ENCODE measurements at places on chromosomes 11 and 22.

DNA sequence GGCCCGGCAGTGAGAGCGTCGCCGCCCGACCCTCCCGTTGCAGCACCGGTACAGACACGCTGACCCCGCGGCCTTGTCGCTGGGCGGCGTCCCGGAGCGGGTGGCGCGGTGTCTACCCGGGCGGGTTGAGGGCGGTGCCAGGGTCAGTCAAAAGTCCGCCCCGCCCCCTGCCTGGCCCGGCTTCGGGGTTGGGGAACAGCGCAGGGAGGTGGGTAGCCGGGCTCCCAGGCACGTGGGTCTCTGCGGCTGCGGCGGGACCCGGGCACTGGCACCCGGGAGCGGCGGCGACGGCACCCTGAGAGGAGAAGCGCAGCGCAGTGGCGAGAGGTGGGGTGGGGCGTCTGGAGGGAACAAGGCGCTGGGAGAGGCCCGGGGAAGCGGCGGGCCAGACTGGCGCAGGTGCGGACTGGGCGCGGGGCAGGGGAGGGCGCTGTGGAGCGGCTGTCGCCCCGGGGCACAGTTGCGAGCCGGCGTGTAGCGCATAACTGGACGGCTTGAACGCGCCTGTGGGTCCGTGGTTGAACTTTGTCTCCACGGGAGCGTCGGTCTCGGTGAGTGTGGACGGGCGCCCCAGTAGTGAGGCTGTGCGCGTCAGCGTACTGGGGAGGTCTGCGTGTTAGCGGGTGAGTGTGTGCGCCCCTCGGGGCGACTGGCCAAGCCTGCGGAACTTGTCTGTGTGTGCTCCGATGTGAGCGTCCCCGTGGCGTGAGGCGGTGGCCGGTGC is at the start of gene P2RY2:
Gene P2RY2 (plus strand): TSS at position 176 of the 724 bp plus-strand sequence. CDS start 15,879 bp downstream, outside the sequence.
- DNase-seq = peak; percentile 30

- no peak for DNase-seq
These were observed 61.2 kb downstream of the CLPB start for GRCh38 chr11:72373163-72373562.

DNA sequence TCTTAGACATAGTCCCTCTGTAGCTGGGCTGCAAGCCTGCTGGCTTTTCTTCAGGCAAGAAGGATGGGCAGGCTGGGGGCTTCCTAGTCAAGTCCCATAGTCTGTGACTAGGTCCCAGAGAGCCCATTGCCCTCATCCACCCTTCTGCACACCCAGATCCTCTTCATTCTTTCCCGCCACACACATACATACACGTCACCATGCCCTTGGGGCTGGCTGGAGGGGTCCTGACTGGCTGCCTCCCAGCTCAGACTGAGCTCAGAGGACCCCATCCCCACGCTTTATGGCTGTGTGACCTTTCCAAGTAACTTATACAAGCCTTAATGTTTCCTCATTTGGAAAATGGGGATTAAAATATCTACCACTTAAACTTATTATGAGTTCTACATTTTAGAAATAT is 13.5 kb upstream of the PPFIBP2 start:
- no peak for DNase-seq

- no peak for DNase-seq
These were observed 292.8 kb upstream of the SYN3 start for GRCh38 chr22:33350961-33351360.

- peak; percentile 66 for DNase-seq
These were observed 49.9 kb downstream of the STIM1 start for GRCh38 chr11:3905080-3905953.

GRCh38 chr11:116500947-116501602 is 271.7 kb downstream of the BUD13 start:
- no peak for DNase-seq

- DNase-seq = no peak
These were observed 115.9 kb downstream of the NAV2 start for GRCh38 chr11:19828382-19829108.

- DNase-seq = no peak
These were observed 168.2 kb downstream of the ETS1 start for GRCh38 chr11:128419012-128419767.

DNA sequence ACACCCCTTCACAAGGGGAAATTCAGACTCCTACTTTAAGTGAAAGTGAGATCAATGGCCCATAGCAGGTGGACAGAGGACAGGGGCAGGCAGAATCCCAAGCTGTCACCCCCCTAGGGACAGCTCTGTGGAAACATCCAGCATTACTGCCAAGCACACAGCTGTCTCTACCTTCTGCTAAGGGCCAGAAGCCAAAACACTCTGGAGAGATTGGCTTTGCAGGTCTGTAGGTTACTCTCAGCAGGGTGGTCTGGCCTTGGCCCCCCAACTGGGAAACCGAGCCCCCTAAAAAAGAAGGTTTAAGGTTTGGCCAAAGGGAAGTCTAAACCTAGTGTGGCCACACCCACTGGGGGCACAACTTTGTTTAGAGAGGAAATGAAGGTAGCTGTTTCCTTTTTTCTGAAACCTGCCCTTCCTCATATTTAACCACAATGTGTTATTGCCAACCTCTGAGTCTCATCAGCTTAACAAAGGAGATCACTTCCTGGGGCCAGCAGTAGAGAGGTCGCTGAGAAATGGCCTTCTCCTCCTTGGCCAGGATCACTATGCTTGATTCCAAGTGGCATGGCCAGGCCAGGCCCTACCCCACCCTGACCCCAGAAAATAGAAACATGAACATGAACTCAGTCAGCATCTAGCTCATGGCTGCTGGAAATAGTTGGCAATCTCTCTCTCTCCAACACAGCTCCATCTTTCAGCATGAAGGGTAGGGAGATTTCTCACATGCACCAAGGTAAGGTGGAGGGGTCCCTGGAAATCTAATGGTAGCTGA is 25.9 kb upstream of the SCARF2 start:
- DNase-seq = peak; percentile 35

- no peak for DNase-seq
These were observed 54.4 kb upstream of the OR4B1 start for GRCh38 chr11:48161951-48162884.

DNA sequence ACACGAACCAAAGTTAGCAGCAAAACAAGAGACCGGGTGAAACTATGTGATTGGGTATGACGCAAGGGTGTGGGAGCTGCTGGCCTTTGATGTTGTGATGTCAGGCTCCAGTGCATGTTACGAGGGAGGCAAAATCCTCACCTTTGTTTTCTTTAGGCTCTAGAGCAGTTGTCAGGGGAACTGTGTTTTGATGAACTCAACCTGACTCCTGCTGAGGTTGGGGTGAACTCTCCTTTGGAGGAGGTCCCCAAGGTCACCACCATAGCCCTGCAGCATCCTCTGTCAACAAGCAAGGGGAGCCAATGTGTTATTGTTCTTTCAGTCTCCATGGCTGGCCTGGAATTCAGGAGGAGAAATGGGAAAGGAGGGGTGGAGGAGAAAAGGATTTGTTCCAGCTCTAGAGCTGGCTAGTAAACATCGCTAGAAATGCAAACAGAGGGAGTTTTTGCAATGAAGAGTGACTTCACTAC is 33.8 kb downstream of the RASSF10 start:
- no peak for DNase-seq

DNA sequence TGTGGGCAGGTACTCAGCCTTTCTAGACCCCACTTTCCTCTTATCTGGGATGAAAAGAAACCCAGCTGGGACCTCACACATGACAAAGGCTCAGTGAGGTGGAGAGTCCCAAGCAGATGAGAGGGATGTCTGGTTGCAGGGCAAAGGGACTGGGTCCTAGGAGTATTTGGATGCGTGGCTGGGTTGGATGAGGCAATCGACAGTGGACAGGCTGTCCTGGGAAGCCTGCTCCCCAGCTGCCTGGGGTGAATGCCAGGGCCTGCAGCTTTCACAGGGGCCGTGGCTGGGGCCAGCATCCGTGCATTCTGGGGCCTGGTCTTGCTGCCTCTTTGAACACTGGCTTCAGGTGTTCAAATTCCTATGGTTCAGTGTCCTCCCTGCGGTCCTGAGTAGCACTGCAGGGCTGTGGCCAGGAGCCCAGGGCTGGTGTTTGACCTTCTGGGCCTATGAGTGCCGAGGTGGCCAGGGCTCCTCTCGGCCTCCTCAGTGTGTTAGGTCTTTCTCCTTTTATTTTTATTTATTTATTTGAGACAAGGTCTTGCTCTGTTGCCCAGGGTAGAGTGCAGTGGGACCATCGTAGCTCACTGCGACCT is 65.3 kb downstream of the MCM5 start:
- DNase-seq = no peak

- DNase-seq = no peak
These were observed 115.4 kb upstream of the OR4B1 start for GRCh38 chr11:48101044-48101733.

- no peak for DNase-seq
These were observed 8.7 kb upstream of the MPEG1 start for GRCh38 chr11:59221441-59221840.

DNA sequence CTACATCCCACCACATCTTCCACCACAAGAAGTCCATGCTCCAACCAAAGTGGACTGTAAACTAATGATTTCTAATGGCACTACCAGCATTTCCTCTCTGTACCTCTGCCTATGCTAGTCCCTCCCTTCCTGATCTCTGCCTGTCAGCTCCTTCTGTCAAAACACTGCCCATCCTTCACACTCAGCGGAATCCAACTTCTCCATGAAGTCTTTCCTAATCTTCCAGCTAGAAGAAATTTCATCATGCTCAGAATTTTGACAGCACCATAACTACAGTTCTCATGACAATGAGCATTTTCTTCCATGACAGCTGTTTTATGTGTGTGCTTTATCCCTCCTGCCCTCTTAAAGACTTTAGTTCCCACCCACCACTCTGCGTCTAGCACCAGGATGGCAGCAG is 111.4 kb downstream of the SERGEF start:
- no peak for DNase-seq

All from activated CD4-positive, alpha-beta T cell treated with anti-CD3 and anti-CD28 coated beads, Interleukin-2, Interleukin-4, amounts not matched to agents 100 ng/mL and 50 ng/mL, durations not matched to agents 16 hours and 8 hours (primary cell).